ENCODE measurements at places on chromosomes 2 and 18. TPM values are rescaled to one million over a fixed set of nuclear protein-coding genes. Genes with fewer than 3 reads are reported as not detected.

- no peaks in the 10 kb centered on the region for H3K36me3 ChIP-seq
- DNase-seq: no peak
- peaks cover 15% of the 10 kb centered on the region for H3K4me1 ChIP-seq
These were observed 33.0 kb downstream of the ADI1 start for GRCh38 chr2:3486047-3487027.

DNA sequence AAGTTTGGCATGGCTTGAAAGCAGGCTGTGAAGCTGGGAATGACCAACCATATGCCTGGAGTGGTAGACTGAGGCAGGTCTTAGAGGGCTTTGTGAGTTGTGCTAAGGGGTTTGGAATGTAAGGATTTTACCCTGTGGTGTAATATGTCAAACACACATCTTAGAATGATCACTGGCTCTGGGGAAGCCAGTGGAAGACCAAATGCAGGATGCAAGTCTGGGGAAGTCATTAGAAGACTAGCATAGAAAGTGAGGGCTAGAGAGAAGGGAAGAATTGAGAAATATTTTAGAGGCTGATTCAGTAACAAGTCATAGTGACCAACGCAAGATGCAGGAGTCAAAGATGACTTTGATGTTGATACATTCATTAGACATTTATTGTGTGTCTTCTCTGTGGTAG is 3.5 kb upstream of the FHOD3 start:
- peaks cover 9% of the 10 kb centered on the region for H3K4me1 ChIP-seq
- DNase-seq: no peak
- H3K27me3 ChIP-seq: peaks cover 23% of the 10 kb centered on the region
- H3K4me3 ChIP-seq: no peak overlapping the region

DNA sequence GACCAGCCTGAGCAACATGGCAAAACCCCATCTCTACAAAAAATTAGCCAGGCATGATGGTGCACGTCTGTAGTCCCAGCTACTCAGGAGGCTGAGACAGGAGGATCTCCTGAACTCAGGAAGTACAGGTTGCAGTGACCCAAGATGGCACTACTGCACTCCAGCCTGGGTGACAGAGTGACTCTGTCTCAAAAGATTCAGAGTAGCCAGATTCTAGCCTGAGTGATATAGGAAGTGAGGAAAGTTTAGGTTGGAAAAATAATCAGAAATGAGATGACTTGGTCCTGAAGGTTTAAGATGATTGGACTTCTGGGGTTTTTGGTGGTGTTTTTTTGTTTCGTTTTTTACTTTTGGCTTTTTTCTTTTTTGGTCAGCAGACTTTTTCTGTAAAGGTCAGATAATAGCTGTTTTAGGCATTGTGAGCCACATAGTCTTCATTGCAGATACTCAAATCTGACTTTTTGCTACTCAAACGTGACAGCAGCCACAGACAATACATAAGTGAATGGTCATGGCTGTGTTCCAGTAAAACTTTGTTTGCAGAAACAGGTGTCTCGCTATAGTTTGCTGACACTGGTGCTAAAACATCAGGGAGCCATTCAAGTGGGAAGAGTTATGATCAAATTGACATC is 104.1 kb upstream of the UBXN4 start:
- no peaks in the 10 kb centered on the region for H3K4me1 ChIP-seq
- peaks cover 50% of the 10 kb centered on the region for H3K36me3 ChIP-seq
- H3K27ac ChIP-seq: no peak overlapping the region
- H3K4me3 ChIP-seq: no peak overlapping the region
- H3K27me3 ChIP-seq: no peaks in the 10 kb centered on the region
- DNase-seq: no peak

ELOA2 gene
- not detected for total RNA-seq

DNA sequence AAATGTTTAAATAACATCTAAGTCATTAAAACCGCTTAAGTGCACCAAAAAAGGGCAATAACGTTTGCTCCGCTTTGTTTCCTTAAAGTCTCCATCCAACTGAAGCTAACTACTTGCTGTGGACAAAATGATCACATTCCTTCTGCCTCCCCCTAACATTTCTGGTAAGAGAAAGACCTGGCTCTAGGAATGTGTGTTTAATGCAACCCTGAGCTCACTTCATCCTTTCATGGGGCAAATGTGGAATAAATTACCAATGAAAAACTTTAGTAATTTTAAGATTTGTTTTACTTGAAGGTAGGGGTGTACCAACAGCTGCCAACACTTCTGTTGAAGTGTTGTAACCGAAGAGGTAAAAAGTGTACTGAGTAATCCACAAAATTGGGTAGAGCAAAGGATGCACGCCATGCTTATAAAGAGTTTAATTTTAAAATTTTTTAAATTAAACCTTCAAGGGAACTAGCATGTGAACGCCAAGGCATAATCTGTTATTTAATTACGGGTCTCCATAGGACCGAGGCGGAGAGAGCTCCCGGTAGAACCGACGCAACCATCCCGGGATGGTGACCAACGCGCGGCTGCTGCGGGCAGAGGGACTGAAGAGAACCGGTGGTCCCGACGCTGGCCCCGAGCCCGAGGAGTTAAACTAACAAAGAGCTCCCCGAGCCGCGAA is 1.1 kb downstream of the HNRNPLL start:
- peak overlapping the region; percentile 85 for H3K4me3 ChIP-seq
- peak overlapping the region; percentile 64 for H3K27ac ChIP-seq
- DNase-seq: no peak
- peaks cover 16% of the 10 kb centered on the region for H3K4me1 ChIP-seq

LIMS4 gene
- 0.40 TPM for total RNA-seq

DNA sequence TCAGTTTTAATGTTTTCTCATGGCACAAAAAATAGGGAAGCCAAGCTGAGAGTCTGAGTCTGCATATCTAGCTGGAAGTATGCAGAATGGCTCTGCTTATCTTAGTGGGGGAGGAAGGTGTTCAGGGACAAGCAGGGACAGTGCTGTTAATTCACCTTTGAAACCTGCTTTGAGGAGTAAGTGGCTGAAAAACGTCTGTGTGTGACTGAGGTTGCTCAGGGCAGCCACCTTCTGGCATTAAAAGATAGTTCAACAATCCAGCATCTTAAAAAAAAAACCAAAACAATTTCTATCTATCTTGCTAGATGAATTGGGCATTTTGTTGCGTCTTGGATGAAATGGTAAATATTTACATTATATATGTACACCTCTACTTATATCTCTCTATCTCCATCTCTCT is 2.0 kb upstream of the TRPM8 start:
- no peaks in the 10 kb centered on the region for H3K27me3 ChIP-seq
- H3K4me1 ChIP-seq: peaks cover 3% of the 10 kb centered on the region
- H3K36me3 ChIP-seq: no peaks in the 10 kb centered on the region
- DNase-seq: peak; percentile 11

DNA sequence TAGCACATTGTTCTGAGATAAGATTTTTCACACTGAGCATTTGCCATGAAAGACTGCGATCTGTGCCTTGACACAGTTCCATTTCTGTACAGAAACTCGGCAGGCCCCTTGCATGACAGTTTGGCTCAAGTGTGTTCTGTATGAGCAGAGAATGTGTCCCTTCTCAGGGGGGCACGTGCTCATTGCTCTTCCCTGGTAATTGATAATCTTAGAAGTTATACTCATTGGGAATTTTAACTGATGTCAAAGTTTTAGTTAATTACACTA is 171.3 kb downstream of the PTGR3 start:
- H3K4me3 ChIP-seq: no peak overlapping the region
- no peak overlapping the region for H3K27ac ChIP-seq
- DNase-seq: no peak
- H3K4me1 ChIP-seq: no peaks in the 10 kb centered on the region
- H3K27me3 ChIP-seq: no peaks in the 10 kb centered on the region

SPATA3 gene
- not detected for total RNA-seq

MARCHF4 gene
- not detected for total RNA-seq

SCG2 gene
- total RNA-seq: 0.13 TPM

- no peaks in the 10 kb centered on the region for H3K36me3 ChIP-seq
- no peak overlapping the region for H3K4me3 ChIP-seq
- no peaks in the 10 kb centered on the region for H3K27me3 ChIP-seq
- no peak overlapping the region for H3K27ac ChIP-seq
- H3K4me1 ChIP-seq: no peaks in the 10 kb centered on the region
- DNase-seq: no peak
These were observed 143.0 kb downstream of the AQP4 start for GRCh38 chr18:26722565-26722931.

GRCh38 chr2:145028101-145028920 is 508.4 kb upstream of the ZEB2 start:
- no peaks in the 10 kb centered on the region for H3K4me1 ChIP-seq
- no peak for DNase-seq
- no peak overlapping the region for H3K27ac ChIP-seq
- no peak overlapping the region for H3K4me3 ChIP-seq
- no peaks in the 10 kb centered on the region for H3K36me3 ChIP-seq

DNA sequence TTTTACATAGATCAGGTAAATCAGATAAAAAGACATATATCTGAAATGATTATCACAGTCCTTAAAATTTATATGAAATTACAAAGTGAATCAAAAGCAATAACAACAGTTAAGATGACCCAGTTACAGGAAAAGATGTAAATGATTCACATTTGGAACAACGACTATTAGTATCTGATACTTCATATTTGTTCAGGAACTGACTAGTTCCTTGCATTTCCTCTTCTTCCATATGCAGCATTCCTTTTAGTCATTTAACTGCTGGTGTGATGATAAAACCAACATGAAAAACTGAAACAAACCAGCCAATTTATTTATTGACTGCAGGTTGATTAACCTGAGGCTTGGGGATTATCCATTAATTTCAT is 75.2 kb downstream of the RBMS1 start:
- H3K27ac ChIP-seq: no peak overlapping the region
- H3K4me1 ChIP-seq: peaks cover 5% of the 10 kb centered on the region
- H3K36me3 ChIP-seq: no peaks in the 10 kb centered on the region

DNA sequence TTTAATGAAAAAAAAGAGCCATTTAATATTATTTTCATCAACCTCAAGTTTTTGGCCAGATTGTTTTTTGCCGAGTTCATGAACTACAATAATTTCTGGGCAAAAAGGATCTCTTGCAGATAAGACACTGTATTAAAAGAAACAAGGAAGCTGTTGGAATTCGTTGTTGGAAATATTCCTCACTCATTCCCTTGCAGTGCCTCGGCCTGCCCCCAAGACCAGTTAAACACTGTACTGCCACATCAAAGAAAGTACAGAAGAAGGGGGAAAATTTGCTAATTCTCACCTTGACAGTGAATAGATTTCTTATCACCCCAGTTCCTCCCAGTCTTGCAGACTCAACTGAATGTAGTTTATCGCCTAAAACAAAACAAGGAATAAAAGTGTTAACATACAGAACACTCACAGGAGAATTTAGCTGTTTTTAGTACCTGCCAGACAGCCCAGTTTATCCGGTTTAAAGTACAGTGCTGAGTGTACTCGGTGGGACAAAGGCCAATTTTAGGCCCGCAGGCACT is 1.2 kb downstream of the IDH1 start:
- H3K27ac ChIP-seq: peak overlapping the region; percentile 3
- no peak for DNase-seq

RAB27B gene
- 24.0 TPM for total RNA-seq

ABCB11 gene
- total RNA-seq: 0.07 TPM

TTLL4 gene
- total RNA-seq: 20.2 TPM

DNA sequence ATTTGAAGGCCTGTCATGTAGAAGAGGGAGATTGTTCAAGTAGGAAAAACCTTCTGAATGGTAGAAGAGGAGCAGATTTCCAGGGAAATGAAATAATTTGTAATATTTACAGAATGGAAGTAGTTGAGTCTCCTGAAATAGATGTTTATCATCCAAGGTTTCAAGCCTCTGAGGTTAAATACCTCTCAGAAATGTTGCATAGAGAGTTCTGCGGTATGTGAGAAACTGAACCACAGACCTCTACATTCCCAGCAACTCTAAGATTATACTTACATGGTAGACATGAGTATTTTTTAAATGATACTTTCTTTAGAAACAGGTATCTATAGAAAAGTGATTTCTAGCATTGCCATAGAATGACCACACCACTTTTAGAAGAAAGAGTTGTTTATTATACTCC is 379.8 kb upstream of the FANCL start:
- H3K4me3 ChIP-seq: no peak overlapping the region
- H3K36me3 ChIP-seq: no peaks in the 10 kb centered on the region
- no peak for DNase-seq
- H3K4me1 ChIP-seq: no peaks in the 10 kb centered on the region
- no peaks in the 10 kb centered on the region for H3K27me3 ChIP-seq
- H3K27ac ChIP-seq: no peak overlapping the region

DNA sequence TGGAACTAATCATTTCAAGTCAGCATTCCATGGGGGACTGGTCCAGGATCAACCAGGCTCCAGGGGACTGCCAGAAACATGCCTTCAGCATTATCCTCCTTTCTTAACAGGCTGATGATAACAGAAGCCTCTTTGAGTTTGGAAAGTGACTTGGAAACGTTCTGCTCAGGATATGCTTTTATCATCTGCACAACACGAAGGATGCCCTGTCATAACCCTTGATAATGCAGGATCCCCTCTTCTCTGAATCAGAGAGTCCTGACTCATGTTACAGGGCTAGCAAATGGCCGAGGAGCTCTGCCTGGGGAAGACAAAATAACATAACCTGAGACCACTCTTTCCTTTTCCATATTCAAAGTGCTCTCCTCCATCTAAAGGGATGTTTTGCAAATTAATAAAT is 6.7 kb downstream of the SCYGR3 start:
- H3K4me3 ChIP-seq: no peak overlapping the region
- peaks cover 4% of the 10 kb centered on the region for H3K4me1 ChIP-seq
- H3K27me3 ChIP-seq: peaks cover 8% of the 10 kb centered on the region
- H3K36me3 ChIP-seq: no peaks in the 10 kb centered on the region
- no peak overlapping the region for H3K27ac ChIP-seq

CD8B2 gene
- 1.0 TPM for total RNA-seq

DNA sequence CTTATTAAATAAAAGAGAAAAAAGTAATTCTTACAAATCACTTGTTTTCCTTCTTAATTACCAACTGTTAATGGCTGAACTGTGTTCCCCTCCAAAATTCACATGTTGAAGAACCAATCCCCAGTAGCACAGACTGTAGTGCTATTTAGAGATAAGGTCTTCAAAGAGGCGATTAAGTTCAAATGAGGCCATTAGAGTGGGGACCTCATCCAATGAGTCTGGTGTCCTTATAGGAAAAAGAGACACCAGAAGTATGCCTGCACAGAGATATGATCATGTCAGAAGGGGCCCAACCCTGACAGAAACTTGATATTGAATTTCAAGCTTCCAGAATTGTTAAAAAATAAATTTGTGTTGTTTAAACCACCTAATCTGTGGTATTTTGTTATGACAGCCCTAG is 89.8 kb downstream of the MEMO1 start:
- H3K36me3 ChIP-seq: peaks cover 12% of the 10 kb centered on the region
- no peaks in the 10 kb centered on the region for H3K4me1 ChIP-seq
- H3K4me3 ChIP-seq: no peak overlapping the region
- H3K27ac ChIP-seq: no peak overlapping the region
- no peaks in the 10 kb centered on the region for H3K27me3 ChIP-seq
- DNase-seq: no peak

Measured in natural killer cell (primary cell).